Naive thymus-derived CD8-positive, alpha-beta T cell (primary cell): ENCODE measurements at places on chromosomes 3 and 15.
A peak's percentile ranks its signal among the peaks of the same experiment; 100 is the strongest.

GRCh38 chr3:45592830-45593707 lies 1.5 kb upstream of the LIMD1 start:
- DNase-seq = peak; percentile 64

- DNase-seq = no peak
These were observed 97.7 kb upstream of the PHLDB2 start for GRCh38 chr3:111761309-111761795.

- peak; percentile 65 for DNase-seq
These were observed 36.7 kb upstream of the NDUFB4 start for GRCh38 chr3:120559242-120560061.

GRCh38 chr3:182716114-182716688 lies 77.1 kb upstream of the ATP11B start:
- no peak for DNase-seq

DNA sequence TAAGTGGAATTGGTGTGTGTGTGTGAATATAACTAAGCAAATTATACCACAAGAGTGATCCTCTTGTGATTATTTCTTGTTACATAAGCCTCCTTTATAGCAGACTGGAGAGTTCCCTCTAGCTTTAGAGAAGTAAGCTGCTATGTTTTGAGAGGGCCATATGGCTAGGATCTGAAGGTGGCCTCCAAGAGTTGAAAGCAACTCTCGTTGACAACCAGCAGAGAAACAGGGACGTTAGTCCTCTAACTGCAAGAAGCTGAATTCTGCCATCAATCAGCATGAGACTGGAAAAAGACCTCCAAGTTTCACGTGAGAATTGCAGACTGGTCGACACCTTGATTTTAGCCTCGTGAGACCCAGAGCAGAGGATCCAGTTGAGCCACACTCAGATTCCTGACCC lies 278.5 kb upstream of the ZNF717 start:
- no peak for DNase-seq

DNA sequence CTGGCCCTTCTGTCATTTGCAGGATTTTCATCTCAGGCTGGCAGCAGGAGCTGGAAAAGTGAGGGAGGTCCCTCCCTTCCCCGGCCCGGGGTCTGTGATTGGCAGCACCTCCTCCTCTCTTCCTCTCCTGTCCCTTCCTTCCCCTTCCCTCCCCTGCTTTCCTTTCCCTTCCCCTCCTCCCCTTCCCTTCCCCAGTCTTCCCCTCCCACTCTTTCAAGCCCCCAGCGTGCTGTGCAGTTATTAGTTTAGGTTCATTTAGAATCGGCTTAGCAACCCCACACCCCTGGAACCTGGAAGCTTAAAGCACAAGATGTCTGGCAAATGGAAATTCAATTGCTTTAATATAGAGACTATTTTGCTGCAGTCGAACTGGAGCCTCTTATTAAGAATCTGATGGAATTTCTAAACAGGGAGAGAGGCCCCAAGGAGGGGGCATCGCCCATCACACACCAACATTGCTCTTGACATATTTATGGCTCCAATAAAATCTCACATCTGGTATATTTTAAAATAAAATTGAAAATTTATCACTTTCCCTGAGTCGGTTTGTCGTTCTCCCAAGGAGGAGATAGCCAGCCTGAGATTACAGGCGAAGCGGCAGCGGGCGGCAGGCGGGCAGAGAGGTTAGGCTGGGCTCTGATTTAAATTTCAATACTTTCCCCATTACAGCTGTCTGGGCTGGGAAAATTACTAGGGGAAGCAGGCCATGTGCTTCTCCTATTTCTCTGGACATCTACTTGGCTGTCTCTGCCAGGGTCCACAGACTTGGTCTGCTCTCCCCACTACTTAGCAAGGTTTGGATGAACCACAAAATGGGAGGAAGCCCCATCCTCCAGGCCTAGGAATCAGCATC lies 98.9 kb downstream of the LINGO1 start:
- no peak for DNase-seq

DNA sequence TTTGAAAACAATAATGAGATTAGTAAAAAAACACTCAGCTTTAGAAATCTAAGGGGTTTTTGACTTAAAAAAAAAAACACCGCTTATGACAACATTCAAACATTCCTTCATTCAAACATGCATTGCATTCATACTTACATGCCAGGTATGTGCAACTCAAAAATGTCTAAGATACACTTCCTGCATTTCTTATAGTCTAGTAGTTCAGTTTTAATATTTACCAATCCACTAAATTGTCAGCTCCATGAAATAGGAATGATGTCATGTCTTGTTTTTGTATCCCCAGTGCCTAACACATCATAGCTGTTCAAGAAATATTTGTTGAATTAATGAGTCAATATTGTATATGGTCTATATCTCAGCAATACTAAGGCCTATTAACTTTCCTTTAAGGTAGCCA lies 51.7 kb downstream of the EIF4E3 start:
- DNase-seq = no peak

GRCh38 chr3:178086144-178086825 lies 450.0 kb upstream of the KCNMB2 start:
- no peak for DNase-seq

GRCh38 chr3:167102071-167102470 lies 278.0 kb downstream of the ZBBX start:
- DNase-seq = no peak

DNA sequence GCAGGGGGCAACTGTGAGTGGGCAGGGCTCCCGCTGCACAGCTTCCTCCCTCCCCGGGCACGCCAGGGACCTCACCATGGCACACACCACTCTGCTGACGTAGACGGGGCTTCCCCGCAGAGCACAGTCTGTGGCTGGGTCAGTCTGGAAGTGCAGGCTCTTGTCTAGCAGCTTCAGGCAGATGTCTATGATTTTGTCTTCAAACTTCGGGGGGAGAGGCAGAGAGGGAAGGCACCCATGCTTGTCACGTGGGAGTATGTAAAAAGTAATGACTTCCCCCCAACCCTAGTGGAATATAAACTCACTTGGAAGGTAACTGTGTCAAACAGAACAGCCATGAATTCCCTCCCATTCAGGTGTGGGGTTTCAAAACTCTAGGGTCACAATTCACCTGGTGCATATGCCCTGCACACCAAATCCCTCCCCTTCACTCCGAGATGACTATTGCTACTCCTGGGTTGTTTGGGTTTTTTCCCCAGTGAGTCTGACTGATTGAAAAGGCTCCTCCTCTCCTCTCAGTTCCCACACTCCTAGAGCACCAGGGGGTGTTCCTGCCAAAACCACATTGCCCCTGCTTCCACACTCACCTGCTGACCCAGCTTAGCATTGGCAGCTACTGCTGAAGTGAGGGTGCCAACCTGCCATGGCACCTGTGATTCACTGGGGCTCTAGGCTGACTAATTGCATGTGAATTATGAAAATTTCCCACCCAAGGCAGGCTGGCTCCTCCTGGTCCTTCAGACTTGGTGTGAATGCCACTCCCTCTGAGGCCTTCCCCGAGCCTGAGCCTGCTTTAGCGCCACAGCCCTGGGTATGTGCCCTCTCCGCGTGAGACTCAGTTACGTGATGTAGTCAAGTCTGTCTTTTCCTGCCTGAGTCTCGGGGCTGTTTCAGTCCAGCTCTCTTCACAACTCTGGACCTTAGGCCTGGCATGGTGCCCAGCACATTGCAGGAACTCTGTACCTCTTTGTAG lies 13.0 kb downstream of the TGM5 start:
- DNase-seq = no peak

DNA sequence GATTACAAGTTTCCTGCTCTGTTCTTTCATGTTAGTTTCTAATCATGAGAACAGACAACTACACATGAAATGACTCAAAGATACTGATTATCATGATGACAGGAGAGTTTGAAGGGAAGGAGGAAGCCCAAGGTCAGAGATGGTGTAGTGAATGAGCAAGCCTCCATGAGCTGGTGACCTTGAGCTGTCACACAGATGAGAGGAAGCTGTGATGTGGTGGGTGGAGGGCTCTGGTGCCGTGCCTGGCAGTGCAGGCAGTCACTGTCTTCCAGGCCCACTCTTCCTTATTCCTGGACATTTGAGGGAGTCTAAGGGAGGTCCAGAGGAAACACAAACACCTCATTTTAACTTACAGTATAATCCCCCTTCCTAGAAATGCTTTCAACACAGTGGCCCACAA lies 133.4 kb upstream of the ROPN1 start:
- no peak for DNase-seq

GRCh38 chr15:95975212-95975611 lies 355.3 kb upstream of the NR2F2 start:
- DNase-seq = no peak

- DNase-seq = no peak
These were observed 47.9 kb downstream of the TNK2 start for GRCh38 chr3:195860456-195860855.

- DNase-seq = no peak
These were observed 124.8 kb upstream of the NECTIN3 start for GRCh38 chr3:110946810-110947209.

DNA sequence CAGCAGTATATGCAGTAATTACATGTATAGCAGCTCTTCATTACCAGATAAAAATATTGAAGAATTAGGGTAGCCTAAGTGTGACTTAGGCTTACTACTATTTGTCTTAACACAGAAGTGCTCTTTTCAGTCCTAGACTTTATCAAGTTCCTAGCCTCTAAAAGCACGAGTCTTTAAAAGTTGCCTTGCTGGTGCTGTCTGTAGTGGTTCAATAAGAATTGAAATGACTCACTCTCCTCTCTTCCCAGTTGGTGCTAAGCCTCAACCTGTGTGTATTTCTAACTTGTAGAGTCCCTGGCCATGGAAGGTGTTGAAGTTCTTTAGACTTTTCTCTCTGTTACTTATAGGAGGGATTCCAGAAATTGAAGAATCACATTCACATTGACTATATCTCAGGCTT lies 395.4 kb upstream of the THRB start:
- DNase-seq = no peak

DNA sequence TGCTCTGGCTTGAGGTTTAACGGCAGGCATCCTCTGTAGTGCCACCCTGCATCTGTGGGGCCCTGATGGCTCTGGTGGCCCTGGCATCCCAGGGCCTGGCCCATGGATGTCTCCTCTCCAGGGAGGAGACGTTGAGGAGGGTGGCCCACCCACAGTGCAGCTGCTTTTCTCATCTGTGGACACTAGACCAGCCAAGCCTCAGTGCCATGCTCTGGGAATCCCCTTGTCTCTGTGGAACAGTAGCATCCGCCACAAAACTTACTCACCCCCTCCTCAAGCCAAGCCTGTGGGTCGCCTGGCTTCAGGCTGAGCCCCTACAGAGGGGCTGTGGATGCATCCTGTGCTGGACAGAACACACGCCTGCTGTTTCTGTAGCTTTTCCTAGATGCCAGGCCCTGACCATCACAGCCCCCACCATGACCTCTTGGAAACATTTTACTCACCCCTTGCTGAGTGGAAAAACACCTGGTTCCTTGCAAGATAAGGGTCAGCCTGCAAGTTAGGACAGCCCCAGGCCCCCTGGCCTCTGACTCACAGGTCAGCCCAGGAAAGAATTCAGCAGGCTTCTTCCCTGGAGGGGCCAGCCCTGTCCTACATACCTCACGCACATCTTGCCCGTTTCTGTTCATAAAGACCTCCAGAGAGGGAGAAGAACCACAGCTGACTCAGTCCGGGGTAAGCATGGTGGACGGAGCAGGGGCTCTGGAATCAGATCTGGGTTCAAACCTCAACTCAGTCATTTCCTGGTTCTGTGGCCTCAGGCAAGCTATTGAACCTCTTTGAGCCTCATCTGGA lies 19.0 kb downstream of the PAK6 start:
- no peak for DNase-seq

- DNase-seq = no peak
These were observed 521.2 kb upstream of the GOLIM4 start for GRCh38 chr3:168616915-168617314.

- DNase-seq = no peak
These were observed 430.4 kb downstream of the RBMS3 start for GRCh38 chr3:29711255-29711771.

- DNase-seq = peak; percentile 20
These were observed 8.6 kb upstream of the SST start for GRCh38 chr3:187678726-187679268.

GRCh38 chr3:105385819-105386508 lies 19.3 kb downstream of the ALCAM start:
- DNase-seq = no peak

DNA sequence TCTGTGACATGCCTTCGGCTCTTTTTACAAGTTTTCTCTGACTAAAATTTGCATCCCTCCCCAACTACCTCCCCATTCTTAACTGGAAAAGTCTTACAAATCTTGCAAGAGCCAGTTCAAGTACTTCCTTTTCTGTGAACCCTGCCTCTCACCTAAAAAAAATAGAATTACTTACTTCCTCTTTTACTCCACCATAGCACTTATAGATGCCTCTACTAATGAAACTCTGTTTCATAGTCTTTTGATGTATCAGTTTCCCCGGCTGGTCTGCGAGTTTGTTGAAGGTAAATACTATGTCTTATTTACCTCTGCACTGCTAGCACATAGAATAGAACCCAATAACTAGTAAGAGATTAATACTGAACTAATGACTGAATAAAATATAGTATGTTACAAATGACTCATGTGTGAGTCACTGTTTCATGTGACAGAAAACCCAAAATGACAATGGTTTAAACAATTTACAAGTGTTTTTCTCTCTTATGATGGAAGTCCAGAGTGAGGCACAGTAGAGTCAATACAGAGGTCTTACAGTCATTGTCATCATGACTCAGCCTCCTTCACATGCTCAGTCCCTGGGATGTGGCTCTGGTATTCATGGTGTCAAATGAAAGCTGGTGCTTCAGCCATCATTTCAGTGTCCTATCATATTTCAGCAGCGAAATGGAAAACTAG lies 393.5 kb downstream of the RSL24D1 start:
- DNase-seq = no peak

- DNase-seq = no peak
These were observed 280.6 kb downstream of the LPP start for GRCh38 chr3:188434594-188434993.

- no peak for DNase-seq
These were observed 196.7 kb downstream of the ISL2 start for GRCh38 chr15:76533060-76533820.

DNA sequence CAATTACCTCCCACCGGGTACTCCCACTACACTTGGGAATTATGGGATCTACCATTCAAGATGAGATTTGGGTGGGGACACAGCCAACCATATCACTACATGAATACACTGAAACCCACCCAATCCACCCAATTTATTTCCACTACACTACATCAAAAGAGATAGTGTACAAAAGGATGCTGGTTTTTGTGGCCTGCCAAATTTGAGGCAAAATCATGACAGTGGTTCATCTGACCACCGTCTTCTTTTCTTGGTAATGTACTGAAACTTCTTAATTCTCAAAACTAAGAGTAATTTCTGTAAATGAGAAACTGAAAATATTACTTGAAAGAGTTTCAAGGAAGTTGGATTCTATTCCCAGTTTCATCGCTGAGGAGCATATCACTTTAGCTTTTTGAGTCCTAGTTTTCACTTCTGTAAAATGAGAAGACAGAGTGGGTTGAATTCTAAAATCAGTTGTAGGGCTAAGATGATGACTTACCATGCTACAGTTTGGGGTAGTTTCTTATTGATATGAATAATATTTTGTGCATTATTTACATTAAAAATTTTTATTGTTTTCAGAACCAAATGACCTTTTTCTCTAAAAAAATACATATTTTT lies 360.4 kb upstream of the CNTN6 start:
- no peak for DNase-seq

GRCh38 chr3:4978966-4979427 lies 240 bp upstream of the BHLHE40 start:
- DNase-seq = peak; percentile 53

GRCh38 chr3:24601066-24601939 lies 106.7 kb upstream of the THRB start:
- DNase-seq = no peak

- DNase-seq = no peak
These were observed 464.9 kb downstream of the MFSD1 start for GRCh38 chr3:159266779-159267178.

GRCh38 chr15:39125904-39126303 lies 455.0 kb upstream of the THBS1 start:
- DNase-seq = peak; percentile 64
